ENCODE measurements at places on chromosomes 1 and 21. TPM values are rescaled to one million over a fixed set of nuclear protein-coding genes. Genes with fewer than 3 reads are reported as not detected.

GRCh38 chr1:112971006-112971405 is 15.0 kb upstream of the SLC16A1 start:
- no peak for DNase-seq

GRCh38 chr21:38950435-38951094 is 144.8 kb downstream of the ETS2 start:
- DNase-seq: no peak

- no peak for DNase-seq
Measured at GRCh38 chr1:109047339-109047738, 5.4 kb upstream of the WDR47 start.

DNA sequence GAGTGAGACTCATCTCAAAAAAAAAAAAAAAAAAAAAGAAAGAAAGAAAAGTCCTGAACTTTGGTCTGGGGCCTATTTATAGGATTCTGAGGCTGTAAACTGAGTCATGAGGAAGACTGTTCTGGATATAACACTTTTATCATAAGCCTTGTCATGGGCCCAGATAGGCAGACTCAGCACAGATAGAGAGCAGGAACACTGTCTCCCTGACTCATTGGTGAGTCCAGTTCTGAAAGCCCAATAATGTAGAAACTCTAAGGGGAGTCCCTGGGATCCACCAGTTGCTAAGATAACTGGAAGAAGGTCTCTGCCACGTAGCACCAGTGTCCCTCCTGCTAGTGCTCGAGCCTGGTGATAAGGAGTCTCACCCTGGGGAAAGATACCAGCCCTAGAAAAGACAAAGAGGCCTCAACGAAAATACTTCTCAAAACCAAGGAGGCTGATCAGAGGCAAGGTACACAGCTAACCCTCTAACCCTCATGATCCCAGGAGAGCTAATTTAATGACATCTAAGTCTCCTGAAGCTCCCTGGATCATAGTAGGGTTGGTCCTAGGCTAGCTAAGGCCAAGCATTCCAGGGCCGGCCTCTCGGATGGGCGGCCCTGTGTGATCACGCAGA is 43.5 kb downstream of the LPAR3 start:
- DNase-seq: no peak

GRCh38 chr1:206859082-206859521 is 6.3 kb upstream of the IL20 start:
- no peak for DNase-seq

GRCh38 chr21:38167345-38167744 is 89.4 kb upstream of the KCNJ15 start:
- no peak for DNase-seq

DNA sequence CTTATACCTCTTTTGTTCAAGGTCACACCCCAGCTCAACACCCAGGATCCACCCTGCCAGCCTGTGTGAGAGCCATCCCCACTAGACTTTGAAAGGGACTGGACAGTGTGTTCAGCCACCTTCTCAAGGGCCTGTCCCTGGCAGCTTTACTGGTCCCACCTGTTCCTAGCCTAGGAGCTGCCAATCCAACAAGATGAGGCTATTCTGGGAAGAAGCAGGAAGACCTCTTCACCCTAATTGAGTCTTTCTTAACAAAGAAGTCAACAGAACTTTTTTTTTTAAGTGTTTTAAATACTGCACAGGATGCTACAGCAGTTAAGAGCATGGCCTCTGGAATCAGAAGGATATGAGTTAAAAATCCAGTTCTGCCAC is 95.8 kb upstream of the HOOK1 start:
- no peak for DNase-seq

DNA sequence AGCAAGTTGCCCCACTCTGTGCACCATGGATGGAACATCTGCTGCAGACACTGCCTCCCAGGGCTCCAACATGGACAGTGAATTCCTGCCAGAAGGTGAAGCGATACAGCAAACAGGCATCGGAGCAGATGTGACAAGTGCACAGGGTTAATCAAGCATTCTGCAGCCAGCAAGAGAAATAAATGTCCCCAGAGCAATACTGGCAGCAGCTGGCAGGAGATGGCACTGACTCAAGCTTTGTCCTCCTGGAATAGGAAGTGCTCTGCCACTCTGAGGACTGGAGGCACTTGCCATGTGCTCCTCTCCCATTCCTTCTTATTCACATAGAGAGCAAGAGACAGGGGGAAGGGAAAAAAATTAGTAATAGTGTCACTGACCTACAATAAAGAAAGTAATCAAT is 402.7 kb upstream of the DAB1 start:
- DNase-seq: no peak

- no peak for DNase-seq
Measured at GRCh38 chr1:52195161-52195560, 53.3 kb downstream of the ZFYVE9 start.

- DNase-seq: no peak
Measured at GRCh38 chr21:44371596-44371995, 18.2 kb downstream of the TRPM2 start.

DNA sequence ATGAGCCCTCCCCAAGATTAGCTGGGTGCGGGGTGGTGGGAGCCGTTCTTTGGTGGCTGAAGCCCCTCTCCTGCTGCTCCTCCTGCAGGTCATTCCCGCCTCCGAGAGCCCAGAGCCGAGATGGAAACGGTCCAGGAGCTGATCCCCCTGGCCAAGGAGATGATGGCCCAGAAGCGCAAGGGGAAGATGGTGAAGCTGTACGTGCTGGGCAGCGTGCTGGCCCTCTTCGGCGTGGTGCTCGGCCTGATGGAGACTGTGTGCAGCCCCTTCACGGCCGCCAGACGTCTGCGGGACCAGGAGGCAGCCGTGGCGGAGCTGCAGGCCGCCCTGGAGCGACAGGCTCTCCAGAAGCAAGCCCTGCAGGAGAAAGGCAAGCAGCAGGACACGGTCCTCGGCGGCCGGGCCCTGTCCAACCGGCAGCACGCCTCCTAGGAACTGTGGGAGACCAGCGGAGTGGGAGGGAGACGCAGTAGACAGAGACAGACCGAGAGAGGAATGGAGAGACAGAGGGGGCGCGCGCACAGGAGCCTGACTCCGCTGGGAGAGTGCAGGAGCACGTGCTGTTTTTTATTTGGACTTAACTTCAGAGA is 448 bp downstream of the G0S2 start:
- peak; percentile 34 for DNase-seq

DNA sequence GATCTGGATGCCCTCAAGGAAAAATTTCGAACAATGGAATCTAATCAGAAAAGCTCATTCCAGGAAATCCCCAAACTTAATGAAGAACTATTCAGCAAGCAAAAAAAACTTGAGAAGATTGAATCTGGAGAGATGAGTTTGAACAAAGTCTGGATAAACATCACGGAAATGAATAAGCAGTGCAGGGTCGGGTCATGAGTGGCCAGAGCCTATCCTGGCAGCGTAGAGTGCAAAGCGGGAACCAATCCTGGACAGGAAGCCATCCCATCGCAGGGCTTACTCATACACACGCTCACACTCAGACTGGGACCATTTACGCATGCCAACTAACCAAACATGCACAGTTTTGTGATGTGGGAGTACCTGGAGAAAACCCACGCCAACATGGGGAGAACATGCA is 43.1 kb downstream of the ZMYM1 start:
- peak; percentile 19 for DNase-seq

- DNase-seq: peak; percentile 44
Measured at GRCh38 chr1:68173283-68173935, 58.9 kb downstream of the WLS start.

DNA sequence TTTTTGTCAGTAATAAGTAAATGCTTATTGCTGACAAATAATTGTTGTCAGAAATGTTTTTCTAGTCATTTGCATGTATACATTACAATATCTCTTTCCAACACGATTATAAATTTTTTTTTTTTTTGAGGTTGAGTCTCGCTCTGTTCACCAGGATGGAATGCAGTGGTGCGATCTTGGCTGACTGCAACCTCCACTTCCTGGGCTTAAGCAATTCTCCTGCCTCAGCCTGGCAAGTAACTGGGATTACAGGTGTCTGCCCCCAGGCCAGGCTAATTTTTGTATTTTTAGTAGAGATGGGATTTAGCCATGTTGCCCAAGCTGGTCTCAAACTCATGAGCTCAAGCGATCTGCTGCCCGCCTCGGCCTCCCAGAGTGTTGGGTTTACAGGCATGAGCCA is 72.0 kb upstream of the ATF3 start:
- peak; percentile 61 for DNase-seq

MROH9 gene
- not detected for total RNA-seq

DNA sequence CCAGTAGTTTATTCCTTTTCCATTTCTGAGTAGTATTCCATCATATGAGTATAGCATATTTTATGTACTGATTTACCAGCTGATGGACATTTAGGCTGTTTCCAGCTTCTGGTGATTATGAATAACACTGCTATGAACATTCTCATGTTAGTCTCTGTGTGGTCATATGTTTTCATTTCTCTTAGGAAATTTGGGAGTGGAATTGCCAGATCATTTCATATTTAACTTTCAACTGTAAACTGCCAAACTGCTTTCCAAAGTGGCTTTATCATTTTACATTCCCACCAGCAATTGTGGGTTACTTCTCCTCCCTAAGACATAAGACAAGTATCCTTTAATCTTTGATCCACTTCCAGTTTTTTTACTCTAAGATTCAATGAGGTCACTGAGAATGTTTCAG is 85.7 kb upstream of the RALGPS2 start:
- no peak for DNase-seq

DNA sequence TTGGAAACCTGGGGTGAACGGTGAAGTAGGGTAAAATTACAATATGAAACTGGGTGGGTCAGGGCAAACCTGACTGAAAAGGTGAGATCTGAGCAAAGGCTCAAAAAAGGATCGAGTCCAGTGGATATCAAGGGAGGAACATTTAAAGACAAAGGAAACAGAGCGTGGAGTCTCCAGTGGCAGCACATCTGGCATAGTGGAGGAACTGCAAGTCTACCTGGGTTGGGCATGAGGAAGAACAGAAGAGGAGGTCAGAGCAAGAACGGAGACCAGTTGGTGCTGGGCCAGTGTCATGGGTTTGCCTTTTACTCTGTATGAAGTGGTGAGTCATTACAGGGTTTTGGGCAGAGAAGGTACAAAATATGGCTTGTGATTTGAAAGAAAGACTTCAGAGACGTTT is 163.7 kb downstream of the NTPCR start:
- DNase-seq: peak; percentile 65

DNA sequence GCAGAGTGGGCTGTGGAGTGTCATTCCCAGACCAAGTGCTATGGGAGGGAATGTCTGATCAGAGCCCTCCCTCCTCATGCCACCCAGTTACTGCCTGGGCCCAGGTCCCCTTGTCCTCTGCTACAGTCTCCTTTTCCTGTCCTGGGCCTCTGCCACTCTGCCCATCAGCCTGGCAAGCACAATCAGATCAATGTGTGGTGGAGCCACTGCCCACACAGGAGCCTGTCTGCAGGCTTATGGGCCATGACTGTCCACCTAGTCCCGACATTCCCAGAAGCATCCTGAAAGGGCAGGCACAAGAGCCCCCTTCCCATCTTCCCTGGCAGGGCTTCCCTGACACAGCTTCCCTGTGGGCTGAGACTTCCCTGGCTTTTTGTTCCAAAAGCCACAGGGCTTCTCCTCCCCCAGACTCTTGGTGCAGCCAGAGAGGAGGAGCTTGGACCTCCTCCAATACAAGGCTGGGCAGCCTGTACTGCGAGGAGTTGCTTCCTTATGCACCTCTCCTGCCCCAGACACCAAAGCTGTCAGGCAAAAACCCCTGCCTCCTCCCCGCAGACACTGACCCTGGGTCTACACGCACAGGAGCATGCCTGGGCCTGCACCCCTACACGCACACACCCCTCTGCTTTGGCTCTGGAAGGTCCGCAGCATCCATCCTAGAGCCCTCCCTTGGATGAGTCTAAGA is 29.2 kb upstream of the CNTN2 start:
- peak; percentile 30 for DNase-seq

DNA sequence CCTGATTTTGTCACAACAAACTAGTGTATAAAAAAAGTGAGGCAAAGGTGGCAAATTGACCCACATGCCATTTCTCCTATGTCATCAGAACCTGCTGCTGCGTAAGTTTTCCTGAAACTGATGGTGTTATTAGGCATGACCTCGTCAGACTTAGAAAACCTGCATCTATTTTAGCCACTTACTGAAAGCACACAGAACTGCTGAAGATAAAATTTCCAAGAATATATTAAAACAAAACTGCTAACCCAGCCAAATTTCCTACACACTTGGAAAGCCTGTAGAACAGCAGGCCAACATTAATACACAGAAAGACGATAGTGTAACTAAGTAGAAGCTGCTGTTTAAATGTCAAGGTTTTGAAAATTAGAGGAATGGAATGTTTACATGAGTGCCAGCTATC is 674.5 kb upstream of the CXADR start:
- no peak for DNase-seq

DNA sequence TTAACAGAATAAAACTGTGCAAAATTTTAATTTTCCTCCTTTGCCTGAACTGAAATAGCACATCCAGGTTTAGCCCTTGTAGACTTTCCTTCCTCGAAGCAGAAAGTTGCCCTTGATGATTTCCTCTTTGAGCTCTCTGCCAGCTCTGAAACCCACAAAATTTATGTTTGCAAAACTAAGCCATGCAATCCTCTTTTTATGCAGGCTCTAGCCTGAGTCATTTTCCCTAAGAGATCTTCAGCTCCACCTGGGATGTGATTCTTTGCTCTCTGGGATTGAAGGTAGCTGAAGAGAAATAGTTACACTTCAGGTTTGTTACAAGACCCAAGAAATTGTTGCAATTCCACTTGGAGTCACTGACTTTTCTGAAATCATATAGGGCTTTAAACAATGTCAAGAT is 1.4 kb upstream of the F3 start:
- peak; percentile 69 for DNase-seq

C1QB gene
- total RNA-seq: not detected

EXTL2 gene
- total RNA-seq: 29.3 TPM

MNDA gene
- total RNA-seq: not detected

- no peak for DNase-seq
Measured at GRCh38 chr1:30747033-30748008, 10.3 kb downstream of the LAPTM5 start.

DNA sequence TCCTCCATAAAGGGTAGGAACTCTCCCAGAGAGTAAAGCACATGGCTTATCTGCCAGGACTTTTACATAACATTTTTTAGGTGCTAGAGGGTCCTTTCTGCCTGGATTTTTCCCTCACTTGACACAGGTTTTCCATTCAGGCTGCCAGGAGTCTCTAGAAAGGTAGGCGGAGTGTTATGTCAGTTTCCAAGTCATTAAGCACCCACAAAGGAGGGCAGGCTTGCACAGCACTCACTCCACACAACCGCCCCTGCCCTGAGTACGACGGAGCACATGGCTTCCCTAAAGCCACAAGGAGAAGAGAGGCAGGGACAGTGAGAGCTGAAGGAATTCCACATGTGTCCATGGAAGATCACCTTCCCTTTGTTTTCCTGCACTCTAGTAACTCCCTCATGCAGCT is 55.7 kb downstream of the CAPZB start:
- peak; percentile 61 for DNase-seq

UBE2J2 gene
- 82.1 TPM for total RNA-seq

INSRR gene
- not detected for total RNA-seq

DNA sequence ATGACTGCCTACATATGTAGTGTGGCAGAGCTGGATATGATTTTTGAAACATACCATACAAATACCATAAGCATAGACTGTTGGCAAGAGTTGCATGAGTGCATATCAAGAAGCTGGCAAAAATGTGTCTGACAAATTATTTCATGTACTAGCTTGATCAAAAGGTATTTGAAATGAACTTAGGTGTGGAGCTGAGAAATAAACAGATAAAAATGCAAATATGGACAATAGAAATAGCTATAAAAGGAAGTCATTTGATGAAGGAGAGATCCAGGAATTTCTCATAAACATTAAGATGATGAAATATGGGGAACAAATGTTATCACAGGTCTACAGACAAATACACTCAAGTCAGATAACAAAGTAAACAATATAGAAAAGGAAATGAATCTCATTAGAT is 609.1 kb downstream of the PTPRC start:
- DNase-seq: no peak

- no peak for DNase-seq
Measured at GRCh38 chr1:10052347-10052746, 19.6 kb downstream of the UBE4B start.

GRHL3 gene
- not detected for total RNA-seq

ETS2 gene
- 21.5 TPM for total RNA-seq
